Activated T-cell treated with anti-CD3 and anti-CD28 coated beads for 48 hours (primary cell): ENCODE measurements at places on chromosomes 4 and X.

GRCh38 chr4:53908661-53909078 is 155.7 kb downstream of the CHIC2 start:
- DNase-seq = no peak

DNA sequence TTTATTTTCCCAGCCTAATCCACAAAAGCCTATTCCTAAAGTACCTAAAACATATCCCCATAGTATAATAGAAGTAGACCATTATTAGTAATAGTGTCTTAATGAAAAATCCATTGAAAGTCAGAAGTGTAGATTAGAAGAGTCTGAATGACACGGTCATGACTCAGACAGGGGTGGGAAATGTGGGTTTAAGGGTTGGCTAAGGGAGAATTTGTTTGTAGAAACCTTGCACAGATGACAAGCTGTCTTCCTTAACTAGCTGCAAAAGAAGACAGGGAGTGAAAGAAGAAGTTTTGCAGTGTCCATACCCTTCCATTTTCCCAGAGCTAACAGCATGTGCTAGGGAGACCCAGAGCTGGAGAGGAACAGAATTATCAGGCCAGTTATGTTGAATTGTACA is 242.7 kb upstream of the ETNPPL start:
- no peak for DNase-seq

- DNase-seq = no peak
Measured at GRCh38 chrX:55290963-55291362, 26.2 kb upstream of the PAGE3 start.

DNA sequence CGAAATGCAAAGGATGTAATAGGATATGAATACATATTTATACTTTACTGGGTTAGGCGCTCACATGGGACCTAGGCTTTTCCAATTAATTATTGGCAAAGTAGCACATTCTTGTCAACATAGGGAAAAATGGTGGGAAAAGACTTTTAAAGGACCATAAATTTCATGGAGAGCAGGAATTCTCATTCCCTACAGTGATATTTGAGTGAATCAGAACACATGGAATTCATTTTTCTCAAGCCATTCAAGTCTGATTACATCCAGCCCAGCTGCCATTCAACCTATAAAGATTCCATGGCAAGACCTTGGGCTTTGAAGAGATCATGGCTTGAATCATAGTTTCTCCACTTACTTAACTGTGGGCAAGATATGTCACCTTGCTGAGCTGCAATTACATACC is 150.4 kb downstream of the SOWAHB start:
- no peak for DNase-seq

DNA sequence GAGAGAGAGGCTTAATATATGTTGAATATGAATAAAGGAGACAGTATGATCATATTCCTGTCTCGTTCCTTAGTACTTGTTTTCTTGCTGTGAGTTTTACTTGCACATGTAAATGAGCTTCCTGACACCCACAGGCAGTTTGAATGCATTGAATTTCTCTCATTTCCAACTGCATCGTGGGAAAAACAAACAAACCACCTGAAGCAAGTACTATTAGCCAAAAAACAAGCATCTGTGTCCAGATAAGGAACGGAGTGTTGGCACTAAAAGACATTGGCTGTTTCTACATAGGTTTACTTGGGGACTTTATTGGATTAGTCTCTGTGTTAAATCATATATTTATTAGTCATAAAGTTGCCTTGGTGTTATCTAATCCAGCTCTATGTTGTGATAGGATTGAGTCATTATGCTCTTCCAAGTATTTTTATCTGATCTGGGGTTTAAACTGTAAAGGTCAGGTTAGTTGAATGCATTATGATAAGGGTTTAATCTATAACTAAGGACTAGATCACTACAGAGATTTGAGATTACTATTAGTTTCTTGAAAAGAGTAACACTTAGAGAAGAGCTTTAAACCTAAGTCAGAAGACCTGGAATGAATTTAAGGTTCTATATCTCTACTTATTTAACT is 339.0 kb upstream of the SPANXN4 start:
- no peak for DNase-seq

DNA sequence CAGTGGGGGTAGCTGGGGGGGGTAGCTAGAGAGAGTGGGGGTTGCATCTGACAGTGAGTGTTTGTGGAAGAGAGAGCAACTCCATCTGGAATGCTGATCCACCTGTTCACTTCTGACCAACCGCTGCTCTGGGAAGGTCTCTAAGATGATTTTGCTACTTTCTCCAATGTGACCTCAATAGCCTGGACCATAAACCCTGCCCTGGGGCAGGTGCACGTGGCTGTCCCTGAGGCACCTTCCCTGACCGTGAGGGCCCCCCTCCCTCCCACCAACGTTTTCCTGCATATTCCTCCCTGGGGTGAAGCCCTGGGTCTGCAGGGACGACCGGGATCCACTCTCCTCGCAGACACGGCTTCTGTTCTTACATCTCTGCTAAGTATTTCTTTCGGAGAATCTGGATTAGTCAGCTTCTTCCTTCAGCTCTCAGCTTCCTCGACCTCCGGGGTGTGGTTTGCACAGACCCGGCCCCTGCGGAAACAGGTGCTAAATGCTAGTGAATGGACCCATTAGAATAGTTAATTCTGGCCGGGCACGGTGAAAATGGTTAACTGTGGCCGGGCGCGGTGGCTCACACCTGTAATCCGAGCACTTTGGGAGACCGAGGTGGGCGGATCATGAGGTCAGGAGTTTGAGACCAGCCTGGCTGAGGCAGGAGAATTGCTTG is 21.4 kb upstream of the PLCXD1 start:
- no peak for DNase-seq

- no peak for DNase-seq
Measured at GRCh38 chr4:16694884-16695276, 203.6 kb downstream of the LDB2 start.

- DNase-seq = no peak
Measured at GRCh38 chrX:13759152-13759718, 24.7 kb downstream of the OFD1 start.
